Stimulated activated CD4-positive, alpha-beta T cell treated with anti-CD3 and anti-CD28 coated beads, Interleukin-15, amount 100 ng/mL, for 48 hours (primary cell): ENCODE measurements at places on chromosomes 6 and 20.

DNA sequence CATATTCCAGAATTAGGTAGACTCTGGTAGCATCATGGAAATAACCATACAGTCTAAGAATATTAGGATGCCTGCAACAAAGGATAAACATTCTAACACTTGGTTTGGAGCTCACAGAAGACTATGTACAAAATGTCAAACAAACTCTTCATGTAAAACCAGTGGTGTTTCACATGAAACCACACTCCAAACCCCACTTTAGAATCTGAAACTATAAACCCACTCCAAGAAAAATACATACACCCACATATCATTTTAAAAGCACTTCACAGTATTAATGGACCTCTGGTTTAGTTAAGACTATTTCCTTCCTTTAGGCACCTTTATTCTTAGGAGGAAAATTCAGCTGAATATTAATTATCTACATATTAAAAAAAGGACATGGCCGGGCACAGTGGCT lies 10.5 kb downstream of the AURKA start:
- no peak for DNase-seq

GRCh38 chr20:2762578-2763131 lies 37.8 kb downstream of the CPXM1 start:
- no peak for DNase-seq

GRCh38 chr20:24497851-24498250 lies 28.4 kb downstream of the SYNDIG1 start:
- no peak for DNase-seq

DNA sequence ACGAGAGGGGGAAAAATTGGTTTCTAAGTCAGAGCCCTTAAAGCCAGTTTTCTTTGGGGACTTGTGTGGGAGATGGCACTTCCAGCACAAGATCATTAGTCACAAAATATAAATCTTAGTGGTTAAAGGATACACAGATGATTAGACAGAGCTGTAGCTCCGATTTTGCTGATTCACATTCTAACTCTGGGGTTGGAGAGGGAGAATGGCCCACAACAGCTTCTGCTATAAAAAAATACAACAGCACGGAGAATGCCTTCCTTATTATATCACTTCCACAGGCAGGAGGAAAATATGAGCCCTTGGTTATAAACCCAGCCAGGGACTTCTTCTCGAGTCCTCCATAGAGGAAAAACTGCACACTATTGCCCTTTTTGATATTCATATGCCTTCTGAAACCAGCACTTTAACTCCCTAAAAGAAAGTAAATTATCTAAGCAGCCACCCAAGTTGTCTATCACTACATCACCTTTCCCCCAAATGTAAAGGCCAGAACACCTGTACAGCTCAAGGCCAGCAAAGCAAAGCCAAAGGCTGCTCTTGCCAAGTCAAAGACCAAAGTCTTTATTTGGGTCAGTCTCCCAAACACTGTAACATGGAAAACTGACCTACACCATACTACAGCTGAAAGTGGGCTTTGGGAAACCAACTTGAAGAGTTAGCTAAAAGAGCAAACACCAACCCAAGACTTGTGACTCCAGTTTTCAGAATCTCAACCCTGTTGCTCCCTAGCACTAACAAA lies 10.4 kb downstream of the MRPL14 start:
- DNase-seq: no peak

DNA sequence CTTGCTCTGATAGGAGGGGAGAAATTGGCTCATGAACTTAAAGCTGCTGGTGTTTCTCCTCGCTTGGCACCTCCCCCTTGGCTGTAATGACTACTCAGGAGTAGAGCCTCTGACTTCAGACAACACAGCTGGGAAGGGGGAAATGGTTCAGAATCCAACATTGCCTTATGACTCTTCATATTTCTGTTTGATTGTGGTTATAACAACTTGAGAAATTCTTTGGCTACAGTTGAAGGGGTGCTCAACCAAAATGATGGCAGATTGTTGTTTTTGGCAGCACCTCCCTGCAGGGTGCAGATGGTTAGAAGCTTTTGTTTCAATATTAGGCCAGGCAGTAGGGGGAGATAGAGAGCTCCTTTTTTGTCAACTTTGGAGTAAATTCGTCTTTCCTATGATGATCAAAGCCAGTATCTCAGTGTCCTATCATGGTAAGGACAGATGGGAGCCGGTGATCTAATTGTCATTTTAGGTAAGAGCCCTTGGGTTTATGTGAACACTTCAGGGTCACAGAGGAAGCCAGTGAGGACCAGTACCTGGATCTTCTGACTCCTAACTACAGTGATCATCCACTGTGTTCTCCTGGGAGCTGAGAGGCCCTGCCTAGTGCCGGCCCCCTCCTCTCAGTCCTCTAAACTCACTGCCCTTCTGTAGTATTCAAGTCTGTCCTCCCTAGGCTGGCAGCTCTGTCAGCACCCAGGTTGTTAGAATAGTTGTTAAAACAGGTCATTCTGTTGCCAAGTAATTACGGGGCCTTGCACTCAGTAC lies 39.9 kb downstream of the RPRD1B start:
- peak; percentile 3 for DNase-seq

DNA sequence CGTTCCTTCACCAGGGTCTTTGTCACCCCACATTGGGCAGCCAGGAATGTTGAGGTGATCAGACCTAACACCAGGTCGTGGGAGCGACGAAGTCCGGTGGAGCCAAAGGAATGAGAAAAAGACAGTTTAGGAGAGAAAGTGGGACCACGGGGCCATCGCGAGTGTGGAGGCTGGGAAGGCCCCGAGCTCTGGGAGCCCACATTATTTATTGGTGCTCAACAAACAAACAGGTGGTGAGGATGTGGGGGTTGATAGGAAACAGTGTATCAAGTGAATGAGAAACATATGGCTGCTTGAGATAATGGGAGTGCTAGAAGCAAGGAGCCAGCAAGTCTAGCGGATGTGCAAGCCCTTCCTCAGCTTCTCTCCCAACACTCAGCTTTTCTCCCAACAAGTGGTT lies 287.1 kb upstream of the SGK1 start:
- DNase-seq: no peak

GRCh38 chr6:35330541-35331119 lies 11.7 kb upstream of the PPARD start:
- no peak for DNase-seq

DNA sequence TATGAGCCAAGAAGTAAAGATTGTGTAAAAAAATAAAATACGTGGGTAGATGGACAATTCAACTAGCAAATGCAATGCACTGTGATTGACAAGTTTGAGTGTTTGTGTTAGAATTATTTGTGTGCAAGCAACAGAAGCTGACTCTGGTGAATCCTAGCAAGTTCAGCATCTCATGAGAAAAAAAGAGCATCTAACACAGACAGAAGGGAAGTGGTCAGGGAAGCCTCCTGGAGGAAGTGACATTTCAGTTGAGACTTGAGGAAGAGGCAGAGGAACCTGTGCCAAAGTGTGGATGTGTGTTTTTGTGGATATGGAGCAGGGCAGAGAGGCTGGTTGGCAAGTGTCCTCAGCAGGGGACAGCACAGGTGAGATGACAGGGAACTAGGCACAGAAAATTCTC lies 248.7 kb downstream of the ZNF217 start:
- no peak for DNase-seq

DNA sequence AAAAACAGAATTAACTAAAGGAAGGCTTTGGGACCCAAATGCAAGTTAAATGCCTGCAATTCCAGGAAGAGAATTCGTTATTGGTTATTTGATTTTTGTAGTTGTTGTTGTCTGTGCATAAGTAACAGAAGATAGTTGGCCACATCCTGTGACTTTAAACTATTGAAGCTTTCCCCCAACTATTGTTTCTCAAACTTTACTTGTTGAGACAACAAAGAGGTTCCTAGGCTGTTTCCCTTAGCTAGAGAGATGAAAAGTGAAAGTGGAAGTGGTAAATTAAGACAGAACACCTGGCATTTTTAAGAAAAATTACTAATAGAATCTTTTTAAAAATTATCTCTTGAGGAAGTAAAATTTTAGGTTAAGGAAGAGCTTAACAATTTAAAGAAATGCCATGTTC lies 525.2 kb downstream of the PKHD1 start:
- DNase-seq: no peak
